HFFc6 (cell line): ENCODE measurements at places on chromosomes 16 and 17.
A peak's percentile ranks its signal among the peaks of the same experiment; 100 is the strongest.

DNA sequence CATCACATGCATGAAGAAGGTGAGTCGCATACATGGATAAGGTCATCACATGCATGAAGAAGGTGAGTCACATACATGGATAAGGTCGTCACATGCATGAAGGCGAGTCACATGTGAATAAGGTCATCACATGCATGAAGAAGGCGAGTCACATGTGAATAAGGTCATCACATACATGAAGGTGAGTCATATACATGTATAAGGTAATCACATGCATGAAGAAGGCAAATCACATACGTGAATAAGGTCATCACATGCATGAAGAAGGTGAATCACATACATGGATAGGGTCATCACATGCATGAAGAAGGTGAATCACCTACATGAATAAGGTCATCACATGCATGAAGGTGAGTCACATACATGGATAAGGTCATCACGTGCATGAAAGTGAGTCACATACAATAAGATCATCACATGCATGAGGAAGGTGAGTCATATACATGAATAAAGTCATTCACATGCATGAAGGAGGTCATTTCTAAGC lies 105.1 kb upstream of the SDK2 start:
- no peak for DNase-seq

DNA sequence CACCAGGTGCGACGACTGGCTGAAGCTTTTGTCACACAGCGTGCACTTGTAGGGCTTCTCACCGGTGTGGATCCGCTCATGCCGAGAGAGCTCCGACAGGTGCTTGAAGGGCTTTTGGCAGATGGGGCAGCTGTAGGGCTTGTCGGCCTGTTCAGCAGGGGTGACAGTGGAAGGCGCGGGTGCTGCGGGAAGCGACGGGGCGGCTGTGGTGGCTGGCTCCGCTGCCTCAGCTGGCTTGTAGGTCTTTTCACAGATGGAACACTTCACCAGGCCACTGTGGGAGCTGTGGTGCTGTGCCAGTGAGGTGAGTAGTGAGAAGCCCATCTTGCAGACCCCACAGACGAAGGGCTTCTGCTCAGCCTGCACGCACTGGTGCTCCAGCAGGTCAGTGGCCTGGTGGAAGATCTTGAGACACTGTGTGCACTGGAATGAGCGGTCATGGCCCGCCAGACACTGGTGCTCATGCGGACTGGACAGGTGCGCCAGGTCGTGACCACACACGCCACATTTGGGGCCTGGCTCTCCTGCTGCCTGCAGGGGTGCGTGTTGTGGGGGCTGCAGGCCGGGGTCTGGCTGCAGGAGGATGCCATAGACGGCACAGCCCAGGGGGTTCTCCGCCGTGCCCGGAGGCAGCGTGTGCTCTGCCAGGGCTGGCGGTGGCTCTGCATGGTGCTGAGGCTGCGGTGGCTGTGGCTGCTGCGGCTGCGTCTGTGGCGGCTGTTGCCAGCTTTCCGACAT lies 2.8 kb downstream of the ZNF319 start:
- DNase-seq: no peak

DNA sequence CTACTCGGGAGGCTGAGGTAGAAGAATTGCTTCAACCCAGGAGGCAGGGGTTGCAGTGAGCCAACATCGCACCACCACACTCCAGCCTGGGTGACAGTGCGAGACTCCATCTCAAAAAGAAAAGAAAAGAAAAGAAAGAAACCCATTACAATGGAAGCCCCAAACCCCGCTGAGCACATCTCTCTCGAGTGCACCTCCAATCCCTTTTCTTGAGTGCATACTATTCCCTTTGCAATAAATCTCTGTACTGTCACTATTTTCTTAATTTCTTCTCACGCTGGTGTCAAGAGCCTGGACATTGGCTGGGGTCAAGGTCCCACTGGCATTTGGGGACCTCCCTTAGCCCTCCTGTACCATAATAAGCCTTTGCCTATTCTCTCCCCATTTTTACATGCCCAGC lies 398.4 kb upstream of the EEF2KMT start:
- no peak for DNase-seq

- DNase-seq: peak; percentile 45
Observed at GRCh38 chr16:57519796-57520360, 16.5 kb downstream of the CCDC102A start.

- DNase-seq: no peak
Observed at GRCh38 chr17:4233668-4234258, 30.0 kb downstream of the ANKFY1 start.

- DNase-seq: no peak
Observed at GRCh38 chr17:4978726-4979125, 8.7 kb downstream of the CAMTA2 start.

DNA sequence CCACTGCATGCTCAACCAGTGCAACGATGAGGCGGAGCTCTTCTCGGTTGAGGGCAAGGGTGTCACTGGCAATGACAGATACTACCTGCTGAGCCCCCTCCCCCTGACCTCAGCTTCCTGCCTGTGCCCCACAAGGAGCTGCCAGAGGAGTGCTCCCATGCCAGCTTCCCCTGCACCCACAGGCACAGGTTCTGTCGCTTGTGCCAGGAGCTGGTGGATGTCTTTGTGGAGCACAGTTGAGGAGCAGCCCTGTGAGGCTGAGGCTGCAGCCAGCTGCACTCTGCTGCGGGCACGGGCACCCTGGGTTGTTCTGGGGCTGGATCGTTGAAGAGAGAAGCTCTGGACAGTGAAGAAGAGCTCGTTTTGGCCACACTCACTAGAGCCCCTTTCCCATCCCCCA lies 165.3 kb upstream of the ZNF267 start:
- no peak for DNase-seq

GRCh38 chr16:47161464-47161863 lies 17.7 kb upstream of the NETO2 start:
- no peak for DNase-seq

DNA sequence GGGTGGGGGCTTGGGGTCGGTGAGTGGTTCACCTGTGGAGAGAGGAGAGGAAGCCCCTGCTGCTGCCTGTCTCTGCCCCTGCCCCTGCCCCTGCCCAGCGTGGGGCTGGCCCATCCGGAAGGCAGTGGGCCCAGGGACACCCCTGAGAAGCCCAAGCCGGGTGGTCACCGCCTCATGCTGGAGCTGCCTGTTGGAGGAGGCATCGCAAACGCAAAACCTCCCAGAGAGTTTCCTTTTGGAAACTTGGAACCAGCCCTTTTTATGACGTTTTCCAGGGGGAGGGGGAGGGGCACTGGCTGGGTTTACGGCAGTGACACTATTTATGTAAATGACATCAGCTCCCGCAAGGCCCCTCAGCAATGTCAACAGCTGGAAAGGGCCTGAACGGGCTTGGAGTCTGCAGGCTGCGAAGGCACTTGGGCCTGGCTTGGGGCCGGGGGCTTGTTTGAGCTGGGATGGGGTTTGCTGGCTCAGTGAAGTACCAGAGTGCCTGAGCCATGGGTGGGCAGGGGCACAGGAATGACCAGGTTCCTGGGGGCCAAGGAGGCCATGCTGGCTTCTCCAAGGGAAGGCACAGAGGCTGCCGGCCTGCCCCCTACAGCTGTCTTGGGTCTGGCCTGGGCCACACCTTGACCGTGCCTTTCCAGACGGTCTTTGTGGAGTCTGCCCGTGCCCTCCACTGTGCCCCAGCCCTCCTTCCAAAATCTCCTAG lies 219.5 kb downstream of the NTN1 start:
- DNase-seq: no peak

GRCh38 chr16:88473666-88474534 lies 20.8 kb downstream of the ZFPM1 start:
- no peak for DNase-seq

- DNase-seq: no peak
Observed at GRCh38 chr16:68013440-68013839, 2.3 kb downstream of the DPEP2NB start.

DNA sequence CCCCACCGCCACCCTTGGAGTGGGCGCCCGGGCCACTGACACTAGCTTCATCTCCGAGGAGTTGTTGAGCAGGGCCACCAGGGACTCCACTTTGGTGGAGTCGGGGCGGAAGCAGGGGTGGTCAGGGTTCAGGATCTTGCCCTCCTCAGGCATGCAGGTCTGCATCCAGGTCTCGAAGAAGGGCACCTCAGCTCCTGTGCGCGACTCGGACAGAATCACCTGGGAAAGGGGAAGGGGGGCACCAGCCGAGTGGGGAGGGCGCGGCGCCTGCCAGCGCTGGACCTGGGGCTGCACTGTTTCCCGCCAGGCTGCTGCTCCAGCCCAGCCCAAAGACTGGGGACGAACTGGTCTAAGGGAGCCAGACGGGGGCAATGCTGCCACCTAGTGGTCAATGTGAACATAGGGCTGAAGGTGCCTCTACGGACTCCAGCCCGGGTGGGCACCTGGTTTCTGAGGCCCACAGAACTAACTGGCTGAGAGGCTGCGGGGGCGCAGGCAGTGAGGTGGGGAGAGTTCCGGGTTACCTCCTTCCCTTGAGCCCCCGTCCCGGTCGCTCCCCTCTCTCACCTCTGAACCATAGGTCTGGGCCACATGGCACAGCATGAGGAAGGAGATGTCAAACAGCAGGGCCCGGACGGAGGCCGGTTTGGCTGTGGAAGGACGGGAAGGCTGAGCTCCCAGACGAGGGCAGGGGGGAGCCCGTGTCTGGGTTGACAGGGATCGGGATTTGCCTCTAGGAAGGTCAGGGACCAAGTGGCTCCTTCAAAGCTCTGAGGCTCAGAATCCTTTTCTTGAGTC lies 11.8 kb downstream of the CSF3 start:
- DNase-seq: peak; percentile 71

- no peak for DNase-seq
Observed at GRCh38 chr16:2499890-2500429, 13.8 kb upstream of the ATP6V0C start.

DNA sequence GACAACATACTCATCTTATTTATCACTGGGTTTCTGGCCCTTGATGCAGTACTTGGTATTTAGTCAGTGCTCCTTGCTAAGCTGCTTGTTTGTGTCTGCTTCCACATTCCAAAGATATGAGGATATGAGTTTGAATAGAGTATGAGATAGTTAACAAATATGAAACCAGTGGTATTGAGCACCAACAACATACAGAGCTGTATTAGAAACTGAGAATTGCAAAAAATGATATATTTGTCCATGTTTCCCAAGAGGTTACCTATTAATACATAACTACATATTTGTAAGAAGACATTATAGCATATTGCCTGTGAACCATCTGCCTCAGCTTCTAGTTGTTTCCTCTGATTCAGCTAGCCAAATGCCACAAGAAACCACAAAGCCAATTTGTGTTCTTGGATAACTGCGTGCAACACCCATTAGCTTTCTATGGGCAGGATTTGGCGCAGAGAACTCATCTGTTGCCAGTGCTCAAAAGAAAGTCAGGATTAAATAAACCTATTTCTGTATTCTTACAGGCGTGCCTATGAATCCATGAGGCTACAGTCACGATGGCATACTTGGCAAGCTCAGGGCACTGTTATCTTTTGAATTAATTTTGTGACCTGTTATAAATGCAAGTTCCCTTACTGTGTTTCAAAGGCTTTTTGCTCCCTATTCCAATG lies 194.4 kb downstream of the MAP2K6 start:
- DNase-seq: peak; percentile 97

DNA sequence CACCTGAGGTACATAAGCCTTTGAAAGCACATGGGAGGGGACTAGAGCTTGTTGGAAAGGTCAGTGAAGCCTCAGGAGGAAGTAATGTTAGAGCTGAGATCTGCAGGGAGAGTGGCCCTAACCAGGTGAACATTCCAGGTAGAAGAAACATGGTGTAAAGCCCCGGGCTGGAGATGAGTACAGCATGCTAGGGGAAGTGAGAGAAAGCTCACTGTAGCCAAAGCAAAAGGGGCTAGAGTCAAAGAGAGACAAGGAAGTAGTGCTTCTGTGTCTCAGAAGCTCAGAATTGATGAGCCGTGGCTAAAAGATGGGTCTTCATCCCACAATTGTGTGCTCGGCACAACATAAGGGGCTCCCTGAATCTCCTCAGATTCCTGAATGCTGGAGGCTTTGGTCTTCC lies 481.8 kb downstream of the XYLT1 start:
- DNase-seq: no peak

GRCh38 chr17:45782889-45783592 lies 1.1 kb upstream of the CRHR1 start:
- DNase-seq: no peak

DNA sequence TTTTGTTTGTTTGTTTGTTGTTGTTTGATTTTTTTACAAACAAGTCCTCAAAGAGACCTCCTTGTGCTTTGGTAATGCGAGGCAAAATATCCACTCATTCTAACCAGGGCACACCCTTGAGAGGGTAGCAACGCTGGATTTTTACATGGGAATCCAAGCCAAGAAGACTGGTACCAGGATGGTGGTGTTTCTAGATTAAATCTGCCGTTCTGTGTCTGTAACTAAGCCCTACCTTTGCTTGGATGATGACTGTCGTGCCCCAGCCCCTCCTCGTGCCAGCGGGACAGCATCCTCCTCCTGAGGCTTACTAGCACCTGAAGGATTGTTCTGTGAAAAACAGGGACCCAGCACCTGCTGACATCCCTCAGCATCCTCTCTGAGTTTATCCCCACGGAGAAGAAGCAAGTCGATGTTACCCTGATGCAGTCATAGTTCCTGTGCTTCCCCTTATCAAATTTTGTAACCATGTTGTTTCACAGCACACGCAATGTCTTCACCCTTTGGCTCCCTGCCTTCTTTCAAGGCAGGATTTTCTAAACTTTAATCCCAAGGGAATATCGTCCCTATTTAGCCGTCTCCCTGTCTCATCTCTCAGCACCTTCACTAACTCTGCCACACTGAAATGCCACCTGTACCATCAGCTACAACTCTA lies 5.1 kb upstream of the HSBP1 start:
- no peak for DNase-seq

DNA sequence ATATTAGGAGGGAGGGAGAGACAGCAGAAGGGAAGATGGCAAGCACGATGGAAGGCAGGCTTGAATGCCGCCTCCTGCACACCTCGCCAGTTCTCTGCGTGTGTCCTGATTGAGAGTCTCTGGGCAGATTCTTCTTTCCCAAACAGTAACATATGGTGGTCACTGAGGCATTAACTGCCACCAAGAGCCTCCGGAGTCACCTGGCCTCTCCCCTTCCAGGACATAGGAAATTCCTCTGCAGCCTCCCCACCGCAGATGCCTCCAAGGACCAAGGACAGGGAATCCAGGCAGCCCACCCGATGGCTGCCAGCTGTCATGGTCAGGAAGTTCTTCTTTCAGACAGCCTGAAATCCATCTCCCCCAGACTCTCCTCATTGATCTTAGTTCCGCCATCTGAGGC lies 149.3 kb downstream of the ENGASE start:
- no peak for DNase-seq

- no peak for DNase-seq
Observed at GRCh38 chr17:18344021-18344420, 19.3 kb downstream of the SHMT1 start.

DNA sequence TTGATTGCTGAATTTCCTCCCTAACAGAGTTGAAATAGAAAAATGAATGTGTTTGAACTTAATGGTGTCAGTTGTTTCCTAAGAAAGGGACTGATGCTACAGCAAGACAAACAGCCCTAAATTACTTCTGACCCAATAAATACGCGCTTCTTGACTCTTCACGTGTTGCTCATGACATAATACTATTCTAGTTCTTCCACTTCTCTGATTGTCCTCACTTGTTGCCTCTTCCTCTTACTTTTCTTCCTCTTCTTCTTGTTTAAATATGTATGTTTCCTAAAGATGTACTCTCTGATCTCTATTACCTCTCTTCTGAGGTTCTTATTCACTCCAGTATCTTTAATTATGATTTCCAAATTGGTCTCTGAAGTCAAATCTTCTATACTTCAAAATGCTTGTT lies 32.4 kb downstream of the RNF43 start:
- DNase-seq: no peak
